Stimulated activated effector memory CD8-positive, alpha-beta T cell treated with anti-CD3 and anti-CD28 coated beads, Interleukin-12 subunit alpha, Interleukin-12 subunit beta, amount 100 ng/mL, for 72 hours (primary cell): ENCODE measurements at places on chromosomes 11 and 22.

- DNase-seq: no peak
Observed at GRCh38 chr11:108606495-108607160, 13.1 kb upstream of the EXPH5 start.

DNA sequence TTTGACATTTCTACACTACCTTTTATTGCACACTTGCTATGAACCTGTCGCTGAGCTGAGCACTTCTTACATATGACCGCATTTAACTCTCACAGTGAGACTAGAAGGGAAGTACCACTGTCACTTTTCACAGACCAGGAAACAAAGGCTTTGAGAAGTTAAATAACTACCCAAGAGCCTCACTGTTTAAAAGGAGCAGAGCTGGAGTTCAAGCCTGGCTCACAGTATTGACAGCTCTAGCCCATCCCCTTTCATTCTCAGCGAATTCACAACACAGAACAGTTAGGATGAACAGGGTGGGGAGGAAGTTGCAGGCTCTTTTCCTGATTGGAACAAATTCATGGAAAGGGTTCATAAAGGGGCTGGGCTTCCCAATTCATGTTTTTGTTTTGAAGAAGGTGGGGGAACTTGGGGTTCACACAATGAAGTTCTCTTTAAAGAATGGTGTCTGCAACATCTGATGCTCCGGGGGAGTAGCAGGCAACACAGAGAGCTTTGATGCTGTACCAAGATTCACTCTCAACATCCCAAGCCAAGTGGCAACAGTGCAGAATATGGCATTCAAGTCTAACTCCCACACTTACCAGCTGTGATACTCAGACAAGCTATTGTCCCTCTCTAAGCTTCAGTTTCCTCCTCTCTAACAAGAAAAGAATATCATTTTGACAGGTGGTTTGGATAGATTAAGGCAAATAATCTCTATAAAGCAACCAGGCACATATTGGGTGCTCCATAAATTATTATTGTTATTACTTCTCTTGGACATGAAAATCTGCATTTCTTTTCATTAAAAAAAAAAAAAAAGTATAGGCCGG, 17.2 kb downstream of the SCGB1A1 start:
- no peak for DNase-seq

GRCh38 chr22:28958611-28959010, 75.2 kb downstream of the ZNRF3 start:
- no peak for DNase-seq

DNA sequence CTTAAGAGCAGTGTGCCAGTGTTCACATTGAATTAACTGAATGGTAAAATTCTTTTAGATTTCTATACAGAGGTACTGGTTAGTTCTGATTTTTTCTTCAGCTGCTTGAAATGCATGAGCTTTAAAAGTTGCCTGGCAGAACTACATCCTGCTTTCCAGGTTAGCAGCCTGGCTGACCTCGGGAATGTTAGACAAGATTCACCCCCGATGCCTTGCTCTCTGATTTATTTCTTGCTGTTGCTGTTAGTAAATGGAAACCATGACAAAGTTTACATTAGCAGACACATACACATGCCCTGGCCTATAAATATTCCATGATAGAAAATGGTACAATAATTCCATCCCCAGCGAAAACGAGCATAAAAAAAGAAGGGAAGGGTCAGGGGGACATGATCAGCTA, 47.0 kb downstream of the WT1 start:
- no peak for DNase-seq

GRCh38 chr11:721741-722345, 15.8 kb downstream of the EPS8L2 start:
- no peak for DNase-seq

GRCh38 chr11:62340269-62340901, 3.1 kb downstream of the ASRGL1 start:
- peak; percentile 73 for DNase-seq

DNA sequence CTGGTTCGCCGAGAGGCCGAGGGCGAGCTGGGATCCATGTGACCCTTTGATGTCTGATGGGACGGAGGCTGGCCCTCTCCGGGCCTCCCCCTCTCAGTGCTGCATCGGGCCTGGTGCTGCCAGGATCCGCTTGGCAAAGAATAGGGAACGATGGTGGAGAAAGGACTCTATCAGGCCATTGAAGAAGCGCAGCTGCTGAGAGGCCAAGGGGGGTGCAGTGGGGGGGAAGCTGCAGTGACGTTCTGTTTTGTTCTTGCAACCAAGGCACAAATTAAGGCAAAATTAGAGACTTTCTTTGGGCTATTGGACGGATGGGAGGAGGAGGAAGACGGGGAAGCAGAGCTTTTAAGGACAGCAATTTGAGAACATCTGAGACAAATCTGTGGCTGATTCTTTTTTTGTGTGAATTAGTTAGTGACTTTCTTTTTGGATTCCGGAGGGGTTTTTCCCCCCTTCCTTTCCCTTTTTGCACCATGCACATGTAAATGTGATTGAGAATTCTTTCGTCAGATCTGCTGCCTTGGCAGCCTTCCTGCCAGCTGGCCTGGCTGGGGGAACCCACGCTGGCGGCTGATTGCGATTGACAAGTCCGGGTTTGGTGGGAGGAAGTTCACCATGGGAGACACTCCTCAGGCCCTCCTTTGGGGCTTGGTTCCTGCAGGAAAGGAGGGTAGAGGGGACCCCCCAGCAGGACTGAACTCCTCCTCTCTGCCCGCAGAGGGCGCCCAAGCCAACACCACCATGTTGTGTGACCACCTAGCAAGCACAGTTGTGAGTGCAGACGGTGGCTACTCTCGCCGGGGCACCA, 214.6 kb downstream of the NTM start:
- no peak for DNase-seq

DNA sequence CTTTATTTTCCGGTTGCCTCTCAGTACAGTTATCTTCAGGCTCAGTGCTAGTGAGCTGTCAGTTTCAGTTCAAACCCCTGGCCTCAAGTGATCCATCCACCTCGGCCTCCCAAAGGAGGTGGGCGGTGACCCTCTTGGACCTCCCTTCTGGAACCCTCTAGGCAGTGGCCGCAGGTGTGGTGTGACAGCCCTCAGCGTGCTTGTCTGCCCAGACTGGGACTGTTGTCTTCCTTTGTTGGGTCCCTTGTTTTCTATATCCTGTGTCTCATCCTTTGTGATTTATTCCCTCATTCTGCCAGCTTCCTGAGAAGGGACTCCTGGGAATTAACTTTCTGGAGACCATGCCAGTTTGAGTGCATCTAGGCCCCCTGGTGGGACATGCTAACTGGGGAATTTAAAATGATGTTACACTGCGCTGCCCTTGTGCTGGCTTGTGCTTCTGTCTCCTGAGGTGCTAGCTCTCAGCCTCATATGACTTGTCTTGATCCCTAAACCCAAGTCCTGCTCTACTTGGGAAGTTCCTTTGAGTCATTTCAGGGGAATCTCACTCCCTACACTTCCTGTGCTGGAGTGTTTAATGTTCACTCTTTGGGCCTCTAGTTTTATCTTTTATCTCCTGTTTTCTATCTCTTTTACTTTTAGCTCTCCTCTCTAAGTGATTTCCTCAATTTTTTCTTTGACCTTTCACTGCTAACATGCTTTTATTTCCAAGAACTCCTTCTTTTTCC, 19.4 kb downstream of the MED15 start:
- no peak for DNase-seq

- no peak for DNase-seq
Observed at GRCh38 chr11:63146581-63146980, 2.6 kb upstream of the SLC22A24 start.

DNA sequence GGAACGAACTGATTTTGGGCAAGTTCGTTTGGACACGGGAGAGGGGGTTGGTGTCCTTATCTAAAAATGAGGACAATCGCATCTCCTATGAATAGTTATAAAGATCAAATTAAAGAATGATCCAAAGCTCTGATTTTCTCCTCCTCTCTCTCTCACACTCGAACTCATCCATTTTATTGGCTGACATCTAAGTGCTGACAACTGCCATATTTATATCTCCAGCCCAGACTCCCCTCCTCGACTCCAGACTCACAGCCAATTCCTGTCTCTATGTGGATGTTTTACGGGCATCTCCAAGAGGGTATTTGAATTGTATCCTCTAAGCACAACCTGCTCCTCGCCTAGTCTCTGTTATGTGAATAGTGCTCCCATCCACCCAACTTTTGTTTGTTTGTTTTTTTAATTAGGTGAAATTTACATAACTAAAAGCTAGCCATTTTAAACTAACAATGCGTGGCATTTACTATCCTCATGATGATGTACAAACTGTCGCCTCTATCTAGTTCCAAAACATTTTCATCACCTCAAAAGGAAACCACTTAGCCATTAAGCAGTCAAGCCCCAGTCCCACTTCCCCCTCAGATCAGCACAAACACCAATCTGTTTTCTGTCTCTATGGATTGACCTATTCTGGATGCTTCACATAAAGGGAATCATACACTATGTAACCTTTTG, 4.0 kb downstream of the SYN3 start:
- no peak for DNase-seq

GRCh38 chr11:66048547-66049323, at the start of gene GAL3ST3:
Gene GAL3ST3, minus strand, starts transcription at chr11:66049161. Its CDS starts 3,746 bp downstream, at chr11:66045415.
- no peak for DNase-seq

DNA sequence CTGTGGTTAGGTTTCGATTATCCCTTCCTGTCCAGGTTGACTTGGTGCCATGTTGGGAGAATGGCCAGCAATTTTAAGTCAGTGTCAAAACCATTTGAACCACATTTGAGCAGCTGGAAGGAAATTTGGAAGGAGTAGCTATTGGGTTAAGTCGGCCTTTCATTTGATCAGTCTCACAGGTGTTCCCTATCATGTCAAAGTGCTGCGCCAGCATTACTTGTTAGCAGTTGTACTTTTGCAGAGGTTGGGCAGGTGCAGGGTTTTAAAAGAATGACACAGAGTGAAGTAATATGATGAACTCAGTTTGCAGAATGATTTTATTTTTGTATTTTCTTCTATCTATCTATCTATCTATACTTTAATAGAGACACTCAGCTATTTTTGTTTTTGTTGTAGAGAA, 6.4 kb upstream of the TYMP start:
- no peak for DNase-seq

DNA sequence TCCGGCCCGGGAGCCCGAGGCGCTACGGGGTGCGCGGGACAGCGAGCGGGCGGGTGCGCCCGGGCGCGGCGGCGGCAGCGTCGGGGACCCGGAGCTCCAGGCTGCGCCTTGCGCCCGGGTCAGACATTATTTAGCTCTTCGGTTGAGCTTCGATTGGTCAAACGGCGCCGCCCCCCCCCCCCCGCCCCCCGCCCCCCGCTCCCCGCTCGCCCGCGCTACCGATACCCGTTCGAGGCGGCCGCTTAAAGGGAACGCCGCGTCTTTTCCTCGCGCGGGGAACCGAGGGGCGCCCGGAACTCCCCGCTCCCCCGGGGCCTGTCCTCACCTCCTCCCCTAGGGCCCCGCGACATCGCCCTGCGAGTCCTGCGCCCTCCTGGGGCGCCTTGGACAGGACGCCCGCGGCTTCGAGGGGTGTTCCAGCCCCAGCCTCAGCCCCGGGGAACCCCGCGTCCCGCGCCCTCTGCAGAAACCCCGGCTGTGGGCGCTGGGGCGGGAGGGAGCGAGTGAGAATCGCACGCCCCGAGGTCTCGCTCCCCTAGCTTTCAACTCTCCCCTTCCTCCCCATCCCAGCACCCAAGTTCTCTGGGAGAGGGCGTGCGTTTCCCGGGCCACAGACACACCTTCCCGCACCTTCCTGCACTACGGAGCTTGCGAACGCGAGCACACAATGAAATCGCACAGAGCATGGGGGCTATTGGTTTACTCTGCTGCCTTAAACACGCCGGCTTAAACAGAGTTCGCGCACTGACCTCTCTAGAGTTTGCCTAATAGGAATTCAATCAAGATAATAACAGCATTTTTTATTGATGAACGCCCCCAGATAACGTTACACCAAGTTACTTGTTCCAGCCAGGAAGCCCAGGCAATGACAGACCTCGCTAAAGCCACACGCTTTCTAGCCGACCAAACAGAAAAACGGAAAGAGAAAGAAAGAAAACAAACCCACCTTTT, at the start of gene BDNF:
Gene BDNF (minus strand): TSS at position 105 of the 951 bp plus-strand sequence. CDS start 41,891 bp downstream, outside the sequence.
- DNase-seq: no peak
